ENCODE measurements at places on chromosomes 7 and 10. TPM values are rescaled to one million over a fixed set of nuclear protein-coding genes. Genes with fewer than 3 reads are reported as not detected.

Gene ARHGEF35
- 3.6 TPM for total RNA-seq

Gene ZFYVE27
- 19.9 TPM for total RNA-seq

Gene PTPRZ1
- under 0.01 TPM for total RNA-seq

Gene NEURL1
- total RNA-seq: under 0.01 TPM
